Central memory CD4-positive, alpha-beta T cell (primary cell): ENCODE measurements at places on chromosomes 16 and 17.

- DNase-seq: no peak
These were observed 2.8 kb downstream of the IRX5 start for GRCh38 chr16:54933281-54934011.

- DNase-seq: peak; percentile 54
These were observed at the start of gene MYO1D for GRCh38 chr17:32876417-32877163. TSS of gene MYO1D (minus strand) at chr17:32877124. CDS start at chr17:32876872, 252 bp downstream.

DNA sequence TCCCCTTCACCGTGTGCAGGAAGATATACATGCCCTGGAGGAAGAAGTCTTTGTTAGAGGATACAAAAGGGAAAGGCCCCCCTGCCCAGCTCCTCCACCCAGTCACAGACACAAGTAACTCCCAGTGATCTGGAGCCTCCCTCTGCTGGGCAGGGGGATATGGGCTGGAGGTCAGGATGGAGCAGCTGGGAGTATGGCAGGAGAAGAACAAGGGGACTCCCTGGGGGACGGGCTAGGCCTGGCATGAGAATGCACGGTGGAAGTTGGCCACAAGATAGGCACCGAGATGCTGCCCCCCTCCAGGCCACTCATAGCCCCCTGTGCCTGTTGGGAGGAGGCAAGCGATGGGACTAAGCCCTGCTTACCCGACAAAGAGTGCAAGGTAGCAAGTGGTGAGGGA is 4.2 kb downstream of the ORMDL3 start:
- DNase-seq: no peak

- no peak for DNase-seq
These were observed 128.3 kb downstream of the NLK start for GRCh38 chr17:28170771-28171170.

DNA sequence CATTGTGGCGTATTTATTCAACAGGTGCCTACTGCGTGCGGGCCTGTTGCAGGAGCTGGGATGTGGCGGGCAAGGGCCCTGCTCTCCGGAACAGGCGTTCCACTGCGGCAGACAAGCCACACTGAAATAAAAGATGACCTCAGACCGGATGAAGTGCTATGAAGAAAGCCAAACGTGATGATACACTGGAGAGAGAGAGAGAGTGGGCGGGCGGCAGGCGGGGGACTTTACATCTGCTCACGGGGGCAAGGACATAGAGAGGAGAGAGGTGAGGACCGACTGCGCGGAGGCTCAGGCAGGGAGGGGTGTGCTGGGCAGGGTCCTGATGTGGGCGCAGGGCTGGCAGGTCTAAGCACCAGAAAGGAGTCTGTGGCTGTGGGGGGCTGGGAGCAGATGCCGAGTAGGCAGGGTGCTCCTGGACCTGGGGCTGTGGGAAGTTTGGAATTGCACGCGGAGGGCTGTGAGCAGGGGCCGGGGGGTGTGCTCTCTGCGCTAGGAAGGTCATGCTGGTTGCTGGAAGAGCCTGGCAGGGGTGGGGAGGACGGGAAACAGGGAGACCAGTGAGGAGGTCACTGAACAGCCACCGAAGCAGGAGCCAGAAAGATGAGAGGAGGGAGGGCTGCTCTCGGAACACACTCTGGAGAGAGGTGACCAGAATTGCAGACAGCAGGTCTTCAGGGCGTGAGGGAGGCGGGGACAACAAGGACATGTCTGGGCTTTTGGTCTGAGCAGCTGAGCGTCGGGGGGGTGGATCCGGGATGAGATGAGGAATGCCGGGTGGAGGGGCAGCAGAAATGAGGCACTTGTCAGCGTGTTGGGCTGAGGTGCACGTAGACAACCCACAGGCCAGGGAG is 9.9 kb downstream of the MXRA7 start:
- DNase-seq: no peak

DNA sequence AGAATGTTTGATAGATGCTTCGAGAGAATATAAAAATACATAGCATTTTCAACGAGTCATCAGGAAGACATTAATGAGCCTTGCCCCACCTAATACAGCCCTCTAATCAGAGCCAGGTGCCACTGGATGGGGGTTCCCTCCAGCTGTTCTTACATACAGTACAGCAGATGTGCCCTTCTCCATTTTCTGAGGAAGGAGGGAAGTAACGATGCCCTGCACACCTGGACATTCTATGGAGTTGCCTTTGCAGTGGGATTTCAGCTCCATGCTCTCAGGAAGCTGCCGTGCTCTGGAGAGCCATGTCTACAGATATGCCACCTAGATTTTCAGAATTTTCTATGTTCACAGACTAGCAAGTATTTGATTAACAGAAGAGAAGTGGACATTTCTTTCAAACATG is 36.3 kb downstream of the CDRT15 start:
- no peak for DNase-seq

- DNase-seq: no peak
These were observed 9.0 kb upstream of the C16orf95 start for GRCh38 chr16:87326151-87326571.

GRCh38 chr17:72056727-72057290 is 64.0 kb upstream of the SOX9 start:
- no peak for DNase-seq

GRCh38 chr16:17298238-17298637 is 172.5 kb downstream of the XYLT1 start:
- no peak for DNase-seq

DNA sequence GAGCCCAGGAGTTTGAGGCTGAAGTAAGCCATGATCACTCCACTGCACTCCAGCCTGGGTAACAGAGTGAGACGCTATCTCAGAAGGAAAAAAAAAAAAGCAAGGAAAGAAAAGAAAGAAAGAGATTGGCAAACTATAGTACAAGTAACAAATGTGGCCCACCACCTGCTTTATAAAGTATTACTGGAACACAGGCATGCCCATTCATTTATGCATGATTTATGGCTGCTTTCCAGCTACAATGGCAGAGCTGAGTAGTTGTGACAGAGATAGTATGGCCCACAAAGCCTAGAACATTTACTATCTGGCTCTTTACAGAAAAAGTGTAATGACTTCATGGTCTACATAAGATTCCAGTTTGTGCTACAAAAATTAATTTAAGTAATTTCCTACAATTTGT is 23.6 kb downstream of the C16orf87 start:
- no peak for DNase-seq

GRCh38 chr17:64683796-64684195 is 21.7 kb upstream of the SMURF2 start:
- no peak for DNase-seq

DNA sequence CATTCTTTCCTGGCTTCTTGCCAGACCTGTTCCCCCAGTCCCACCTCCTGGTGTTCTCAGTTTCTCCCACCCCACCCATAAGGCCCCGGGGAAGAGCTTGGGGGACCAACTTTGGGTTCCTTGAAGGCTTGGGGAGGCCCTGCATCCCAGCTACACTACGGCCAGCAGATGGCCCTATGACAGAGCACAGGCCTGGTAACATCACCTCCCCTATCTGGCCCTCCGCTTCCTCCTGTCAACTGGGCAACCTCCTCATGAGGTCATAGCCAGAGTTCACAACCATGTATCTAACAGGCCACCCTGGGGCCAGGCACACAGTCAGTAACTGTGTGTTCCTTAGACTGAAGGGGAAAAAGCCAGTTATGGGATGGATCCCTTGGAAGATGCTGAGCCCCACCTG is 31.4 kb downstream of the MYO15A start:
- DNase-seq: no peak

DNA sequence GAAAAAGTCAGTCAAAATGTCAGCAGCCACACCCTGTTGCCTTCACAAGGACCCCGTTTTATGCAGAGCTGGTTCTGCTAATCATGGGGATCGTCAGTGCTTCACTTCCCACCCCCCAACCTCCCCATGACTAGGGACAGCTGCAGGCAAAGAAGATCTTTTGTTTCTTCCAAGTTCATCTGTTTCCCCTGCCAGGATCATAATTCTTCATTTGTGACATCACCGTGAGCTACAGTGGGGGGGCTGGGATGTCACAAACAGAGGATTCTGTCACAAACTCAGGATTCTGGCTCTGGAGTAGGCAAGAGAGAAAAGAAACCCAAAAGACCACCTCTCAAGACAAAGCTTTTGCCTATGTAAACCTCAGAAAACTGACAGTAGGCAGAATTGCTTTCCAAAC is 24.7 kb downstream of the DNAJC7 start:
- no peak for DNase-seq

- DNase-seq: no peak
These were observed 13.1 kb downstream of the FMNL1 start for GRCh38 chr17:45234641-45235415.

GRCh38 chr16:19601083-19601976 is 45.8 kb downstream of the VPS35L start:
- peak; percentile 31 for DNase-seq

GRCh38 chr17:74901353-74902135 is 8.1 kb upstream of the FADS6 start:
- DNase-seq: no peak

DNA sequence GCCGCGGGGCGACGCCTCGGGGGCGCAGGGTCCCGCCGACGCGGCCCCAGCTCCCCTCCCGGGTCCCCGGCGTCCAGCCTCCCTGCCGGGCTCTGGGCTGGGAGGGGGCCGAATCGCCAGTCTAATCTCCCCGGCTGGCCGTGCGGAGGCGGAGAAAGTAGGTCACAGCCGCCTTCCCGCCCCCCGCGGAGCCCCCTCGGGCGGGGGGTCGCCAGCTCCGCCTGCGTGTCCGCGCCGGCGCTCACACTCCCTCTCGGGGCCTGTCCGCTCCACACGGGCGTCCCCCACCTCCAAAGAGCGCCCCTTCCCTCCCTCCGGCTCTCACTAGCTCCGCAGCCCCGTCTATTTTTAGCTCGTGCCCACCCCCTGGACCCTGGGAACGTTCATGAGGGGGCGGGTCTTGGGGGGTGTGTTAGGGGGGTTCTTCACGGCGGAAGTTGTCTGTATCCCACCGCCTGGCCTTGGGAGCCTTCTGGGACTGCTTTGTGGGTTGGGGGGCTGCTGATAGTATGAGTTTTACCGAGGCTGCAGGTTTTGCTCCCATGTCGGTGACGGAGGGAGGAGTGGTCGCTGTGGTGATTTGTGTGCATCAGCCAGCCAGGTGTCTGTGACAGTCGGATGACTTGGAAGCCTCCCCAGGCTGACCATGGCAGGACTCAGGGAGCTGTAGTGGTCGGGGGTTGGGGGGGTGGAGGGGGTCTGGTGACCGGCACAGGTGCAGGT is 1.1 kb downstream of the ATP1B2 start:
- no peak for DNase-seq

DNA sequence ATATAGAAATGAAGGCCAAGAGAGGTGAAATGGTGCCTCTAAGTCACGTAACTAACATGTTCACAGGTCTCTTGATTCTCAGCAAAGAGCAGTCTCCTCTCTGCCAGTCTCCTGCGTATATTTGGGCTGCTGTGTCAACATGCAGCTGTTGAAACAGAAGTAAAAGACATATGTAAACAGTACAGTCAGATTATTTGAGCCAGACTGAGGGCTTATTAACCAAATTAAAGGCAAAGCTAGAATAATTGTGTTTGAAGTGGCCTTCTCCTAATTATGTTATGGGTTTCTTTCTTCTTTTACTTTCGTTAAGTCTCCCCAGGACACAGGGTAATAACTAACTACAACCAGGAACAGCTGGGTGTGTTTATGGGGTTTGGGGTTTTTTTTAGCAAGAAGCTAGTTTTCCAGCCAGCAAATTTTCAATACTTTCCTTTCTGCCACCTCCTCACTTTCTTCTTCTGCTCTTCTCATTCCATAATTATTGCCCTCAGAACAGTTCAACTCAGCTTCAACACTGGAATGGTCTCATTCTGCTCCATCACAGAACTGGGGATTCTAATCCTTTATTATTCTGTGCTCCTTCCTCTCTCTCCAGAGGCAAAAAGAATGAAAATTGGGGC is 18.4 kb downstream of the G6PC1 start:
- no peak for DNase-seq

GRCh38 chr16:66390346-66391108 is 24.0 kb downstream of the CDH5 start:
- no peak for DNase-seq

- DNase-seq: no peak
These were observed 8.9 kb upstream of the RBFOX3 start for GRCh38 chr17:79619636-79620206.

GRCh38 chr17:3002538-3003295 is 60.7 kb downstream of the OR1D5 start:
- no peak for DNase-seq

DNA sequence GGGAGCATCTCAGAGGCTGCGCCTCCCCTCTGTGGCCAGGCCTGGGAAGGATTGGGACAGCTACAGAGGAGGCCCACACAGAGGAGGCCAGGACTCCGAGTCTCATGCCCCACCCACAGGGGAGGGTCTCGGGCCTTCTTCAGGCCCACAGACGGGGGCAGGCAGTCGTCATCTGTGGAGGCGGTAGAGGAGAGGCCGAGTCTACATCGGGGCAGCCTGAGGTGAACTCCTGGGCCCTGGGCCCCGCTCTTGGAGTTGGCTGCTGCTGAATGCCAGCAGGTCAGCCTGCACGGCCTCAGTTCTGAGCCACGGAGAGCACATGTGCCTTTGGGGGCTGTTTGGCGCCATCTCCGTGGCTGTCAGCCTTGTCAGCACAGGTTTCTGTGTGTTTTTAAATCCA is 8.1 kb upstream of the NUDT16L1 start:
- DNase-seq: no peak

DNA sequence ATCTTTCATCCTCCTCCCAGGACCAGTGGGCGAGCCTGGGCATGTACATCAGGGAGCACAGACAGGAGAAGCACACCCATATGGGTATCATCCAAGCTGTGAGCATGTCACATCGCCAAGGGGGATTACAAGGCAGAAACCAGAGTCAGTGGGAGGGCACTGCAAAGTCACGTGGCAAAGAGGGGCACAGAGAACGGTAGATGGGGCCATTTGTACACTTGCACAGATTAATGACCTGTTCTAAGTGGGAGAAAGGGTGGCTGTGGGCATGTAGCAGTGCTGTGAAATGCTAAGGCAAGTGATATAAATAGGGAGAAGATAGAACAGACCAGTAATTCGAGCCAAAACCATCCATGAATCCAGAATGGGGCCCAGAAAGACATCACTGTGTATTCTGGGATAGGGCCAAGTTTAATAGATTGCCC is 265.0 kb downstream of the CPPED1 start:
- no peak for DNase-seq

DNA sequence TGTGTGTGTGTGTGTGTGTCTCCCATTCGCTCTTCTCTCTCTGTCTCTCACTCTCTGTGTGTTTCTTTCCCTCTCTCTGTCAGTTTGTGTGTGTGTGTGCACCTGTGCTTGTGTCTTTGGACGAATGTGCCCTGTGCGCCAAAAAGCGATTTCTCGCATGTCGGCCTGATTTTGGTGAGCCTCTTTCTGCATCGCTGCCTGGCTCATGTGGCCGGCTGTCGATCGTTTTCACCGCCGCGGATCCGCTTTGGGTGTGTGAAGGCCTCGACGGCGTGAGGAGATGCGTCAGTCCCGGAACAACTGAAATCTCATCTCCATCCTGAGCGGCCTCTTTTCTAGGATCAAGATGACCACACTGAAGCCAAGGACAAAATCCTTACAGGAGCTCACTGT is 609.0 kb downstream of the KCNJ18 start:
- DNase-seq: no peak

GRCh38 chr16:77660311-77660710 is 62.0 kb upstream of the NUDT7 start:
- DNase-seq: no peak

DNA sequence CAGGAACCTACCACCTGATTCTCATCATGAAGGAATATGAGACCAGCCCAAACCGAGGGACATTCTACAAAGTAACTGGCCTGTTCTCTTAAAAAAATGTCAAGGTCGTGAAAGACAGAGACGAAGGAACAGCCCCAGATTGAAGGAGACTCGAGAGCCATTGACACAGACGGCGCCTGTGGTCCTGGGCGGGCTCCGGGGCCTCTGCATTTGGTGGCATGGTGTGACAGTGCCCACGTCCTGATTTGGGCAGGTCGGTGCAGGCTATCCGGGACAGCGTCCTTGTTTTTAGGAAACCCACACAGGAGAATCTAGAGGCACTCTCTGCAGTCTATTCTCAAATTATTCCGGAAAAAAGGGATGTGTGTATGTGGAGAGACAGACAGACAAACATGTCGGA is 64.1 kb downstream of the ADCY9 start:
- no peak for DNase-seq
